ENCODE measurements at places on chromosomes 3 and 15. TPM values are rescaled to one million over a fixed set of nuclear protein-coding genes. Genes with fewer than 3 reads are reported as not detected.
A peak's percentile ranks its signal among the peaks of the same experiment; 100 is the strongest.

Gene GATA2
- 68.3 TPM for total RNA-seq

Gene BCHE
- total RNA-seq: 5.8 TPM

Gene CPNE9
- 0.44 TPM for total RNA-seq

GRCh38 chr3:102189956-102190723, 244.7 kb upstream of the ZPLD1 start:
- no peaks in the 10 kb centered on the region for H3K27me3 ChIP-seq
- H3K4me3 ChIP-seq: no peak overlapping the region
- no peaks in the 10 kb centered on the region for H3K36me3 ChIP-seq
- DNase-seq: no peak
- H3K27ac ChIP-seq: no peak overlapping the region

GRCh38 chr15:91795235-91795634, 58.3 kb upstream of the SLCO3A1 start:
- no peaks in the 10 kb centered on the region for H3K27me3 ChIP-seq
- no peak overlapping the region for H3K4me3 ChIP-seq
- H3K27ac ChIP-seq: no peak overlapping the region
- H3K4me1 ChIP-seq: no peaks in the 10 kb centered on the region
- DNase-seq: no peak
- no peaks in the 10 kb centered on the region for H3K36me3 ChIP-seq

DNA sequence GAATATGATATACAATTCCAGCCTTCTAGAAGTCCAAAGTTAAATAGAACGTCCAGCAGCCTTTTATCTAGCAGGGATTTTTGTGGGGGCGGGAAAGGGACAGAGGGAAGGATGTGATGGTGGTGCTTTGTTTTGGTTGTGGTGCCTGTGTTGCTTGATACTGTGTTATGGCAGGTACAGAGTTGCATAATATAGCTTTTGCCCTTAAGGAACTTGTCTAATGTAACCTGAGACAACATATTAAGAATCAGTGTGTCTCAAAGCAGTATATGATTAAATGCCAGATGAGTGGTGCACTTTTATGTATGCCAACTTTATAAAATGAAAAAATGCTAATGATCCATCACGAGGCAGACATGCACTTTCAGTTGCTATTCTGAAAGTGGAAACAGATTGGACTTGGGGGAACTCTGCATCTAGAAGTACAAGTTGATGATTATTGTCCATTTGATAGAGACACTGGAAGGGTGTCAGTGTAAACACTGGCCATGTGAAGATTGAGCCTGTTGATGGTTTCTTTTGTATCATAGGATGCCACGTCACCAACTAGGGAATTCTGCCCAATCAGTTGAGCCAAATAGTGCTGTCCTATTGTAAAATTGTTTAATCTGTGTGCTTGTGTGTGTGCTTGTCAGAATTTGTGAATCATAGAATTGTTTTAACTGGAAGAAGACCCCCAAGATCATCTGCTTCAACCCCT, 23.0 kb downstream of the NEO1 start:
- H3K36me3 ChIP-seq: no peaks in the 10 kb centered on the region
- peaks cover 43% of the 10 kb centered on the region for H3K4me1 ChIP-seq
- H3K27me3 ChIP-seq: no peaks in the 10 kb centered on the region
- no peak overlapping the region for H3K4me3 ChIP-seq

GRCh38 chr15:26893351-26894065, 26.6 kb downstream of the GABRA5 start:
- H3K4me3 ChIP-seq: no peak overlapping the region
- no peak for DNase-seq
- peaks cover 36% of the 10 kb centered on the region for H3K27me3 ChIP-seq
- peaks cover 8% of the 10 kb centered on the region for H3K4me1 ChIP-seq
- no peaks in the 10 kb centered on the region for H3K36me3 ChIP-seq

DNA sequence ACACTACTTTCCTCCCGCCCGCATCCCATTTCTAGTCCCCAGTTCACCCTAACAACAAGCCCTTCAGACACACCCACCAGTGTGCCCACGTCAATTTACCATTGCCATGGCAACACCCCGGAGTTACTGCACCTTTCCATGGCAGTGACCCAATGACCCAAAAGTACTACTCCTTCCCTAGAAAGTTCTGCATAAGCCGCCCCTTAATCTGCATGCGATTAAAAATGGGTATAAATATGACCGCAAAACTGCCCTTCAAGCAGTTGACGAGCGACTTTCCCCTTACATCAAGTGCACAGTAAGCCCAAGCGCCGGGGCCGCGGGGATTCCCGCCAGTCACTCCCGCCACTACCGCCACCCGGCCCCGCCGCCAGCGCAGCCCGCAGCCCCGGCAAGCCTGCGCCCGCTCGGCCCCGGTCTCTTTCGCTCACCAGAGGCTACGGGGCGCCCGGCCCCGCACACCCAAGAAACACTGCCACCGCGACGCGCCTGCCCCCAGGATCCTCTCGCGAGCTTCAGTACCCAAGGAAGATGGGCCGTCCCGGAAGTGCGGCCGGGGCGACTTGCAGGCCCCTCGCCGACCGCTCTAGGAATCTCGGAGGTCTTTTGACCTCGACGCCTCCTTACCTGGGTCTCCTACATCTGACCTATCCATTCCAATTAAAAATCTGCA, 27.2 kb upstream of the ZNF502 start:
- no peaks in the 10 kb centered on the region for H3K36me3 ChIP-seq
- peak overlapping the region; percentile 46 for H3K27ac ChIP-seq
- H3K27me3 ChIP-seq: no peaks in the 10 kb centered on the region

GRCh38 chr3:38588371-38588971, 61.0 kb downstream of the SCN5A start:
- no peak overlapping the region for H3K4me3 ChIP-seq
- DNase-seq: peak; percentile 32
- no peak overlapping the region for H3K27ac ChIP-seq
- no peaks in the 10 kb centered on the region for H3K4me1 ChIP-seq
- no peaks in the 10 kb centered on the region for H3K27me3 ChIP-seq
- no peaks in the 10 kb centered on the region for H3K36me3 ChIP-seq

GRCh38 chr3:71726146-71726545, 944 bp upstream of the EIF4E3 start:
- H3K4me1 ChIP-seq: peaks cover 17% of the 10 kb centered on the region
- H3K4me3 ChIP-seq: peak overlapping the region; percentile 64
- H3K27me3 ChIP-seq: no peaks in the 10 kb centered on the region
- DNase-seq: no peak

GRCh38 chr3:126998728-126999127, 15.8 kb downstream of the PLXNA1 start:
- H3K4me3 ChIP-seq: no peak overlapping the region
- H3K4me1 ChIP-seq: peaks cover 61% of the 10 kb centered on the region
- H3K27me3 ChIP-seq: no peaks in the 10 kb centered on the region

DNA sequence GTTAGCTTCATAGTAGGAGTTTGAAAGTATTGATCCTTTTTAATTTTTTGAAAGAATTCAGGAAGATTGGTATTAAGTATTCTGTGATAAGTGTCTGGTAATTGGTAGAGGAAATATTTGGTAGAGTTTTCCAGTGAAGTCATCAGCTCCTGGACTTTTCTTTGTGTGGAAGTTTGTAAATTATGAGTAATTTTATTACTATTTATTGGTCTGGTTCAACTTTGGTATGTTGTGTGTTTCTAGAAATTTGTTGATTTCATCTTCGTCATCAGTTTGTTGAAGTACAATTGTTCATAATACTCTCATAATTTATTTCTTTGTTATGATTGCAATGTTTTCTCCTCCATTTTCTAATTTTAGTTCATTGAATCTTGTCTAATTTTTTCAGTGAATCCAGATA, 832.0 kb downstream of the OTOL1 start:
- no peaks in the 10 kb centered on the region for H3K4me1 ChIP-seq
- H3K27me3 ChIP-seq: no peaks in the 10 kb centered on the region
- no peaks in the 10 kb centered on the region for H3K36me3 ChIP-seq
- H3K27ac ChIP-seq: no peak overlapping the region
- no peak for DNase-seq
